ENCODE measurements at places on chromosomes 4 and X.

DNA sequence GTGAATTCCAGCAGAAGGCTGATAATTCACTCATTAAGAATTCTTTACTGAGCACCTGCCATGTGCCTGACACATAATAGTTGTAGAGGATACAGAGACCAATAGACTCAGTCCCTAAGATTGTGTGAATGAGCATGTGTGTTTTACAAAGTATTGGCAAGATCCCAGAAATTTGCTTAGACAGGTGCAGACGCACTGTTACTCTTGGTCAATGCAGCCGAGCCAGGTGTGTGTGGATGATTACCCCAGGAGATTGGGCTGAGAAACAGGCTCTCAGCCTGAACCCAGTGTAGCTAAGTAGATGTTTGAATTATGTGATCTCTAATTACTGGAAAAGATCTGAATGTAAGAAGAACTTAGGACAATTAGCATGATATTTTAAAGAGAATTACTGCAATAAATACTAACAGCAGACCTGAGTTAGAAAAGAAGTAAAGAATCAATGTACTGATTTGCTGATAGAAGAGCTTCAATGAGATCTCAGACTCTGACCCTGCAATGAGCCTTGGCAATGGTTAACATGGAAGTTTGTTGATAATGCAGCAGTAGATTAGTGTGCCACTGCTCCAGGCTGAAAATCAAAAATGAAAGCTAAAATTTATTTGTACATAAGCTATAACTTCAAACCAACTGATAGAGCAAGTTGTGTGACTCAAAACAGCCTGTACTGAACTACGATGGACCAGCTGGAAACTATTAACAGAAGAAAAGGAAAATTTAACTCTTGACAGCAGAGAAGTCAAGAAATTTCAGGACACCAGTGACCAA, 32.2 kb upstream of the NDST4 start:
- no peak for DNase-seq

- DNase-seq: no peak
Measured at GRCh38 chr4:7713757-7714156, 225.9 kb downstream of the AFAP1 start.

DNA sequence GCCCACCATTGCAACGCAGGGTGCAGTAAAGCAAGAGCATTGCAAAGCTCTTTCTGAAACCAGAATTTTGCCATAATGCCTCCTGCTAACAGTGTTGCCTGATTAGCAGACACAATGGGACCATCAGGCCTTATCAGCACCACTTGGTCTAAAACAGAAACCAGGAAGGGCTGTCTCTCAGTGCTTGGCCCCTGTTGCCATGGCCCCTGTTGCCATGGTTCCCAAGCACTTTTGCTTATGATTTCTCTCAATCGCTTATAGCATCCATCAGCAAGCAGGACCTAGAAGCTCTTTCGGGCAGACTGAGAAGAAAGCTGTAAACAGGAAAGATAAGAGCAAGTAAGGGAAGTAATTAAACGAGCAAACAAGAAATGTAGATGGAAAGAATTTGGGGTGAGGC, 36.8 kb downstream of the RTL5 start:
- DNase-seq: peak; percentile 72

DNA sequence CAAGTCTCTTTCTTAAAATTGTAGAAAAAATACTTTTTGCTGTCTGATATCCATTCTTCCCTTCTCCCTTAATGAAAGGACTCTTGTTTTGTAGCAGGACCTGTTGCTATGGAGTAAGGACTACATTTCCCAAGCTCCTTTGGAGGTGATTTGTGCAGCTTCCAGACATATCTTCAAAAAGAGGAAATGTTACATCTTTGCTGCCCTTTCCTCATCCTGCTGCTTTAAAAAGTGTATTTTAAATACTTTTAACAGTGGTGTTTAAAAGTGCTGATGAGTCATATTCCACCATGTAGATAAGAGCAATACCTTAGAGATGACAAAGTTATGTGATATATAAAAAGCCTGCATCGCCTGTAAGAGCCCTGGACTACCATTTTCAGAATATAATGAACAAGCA, 98.7 kb downstream of the CFAP299 start:
- DNase-seq: no peak

DNA sequence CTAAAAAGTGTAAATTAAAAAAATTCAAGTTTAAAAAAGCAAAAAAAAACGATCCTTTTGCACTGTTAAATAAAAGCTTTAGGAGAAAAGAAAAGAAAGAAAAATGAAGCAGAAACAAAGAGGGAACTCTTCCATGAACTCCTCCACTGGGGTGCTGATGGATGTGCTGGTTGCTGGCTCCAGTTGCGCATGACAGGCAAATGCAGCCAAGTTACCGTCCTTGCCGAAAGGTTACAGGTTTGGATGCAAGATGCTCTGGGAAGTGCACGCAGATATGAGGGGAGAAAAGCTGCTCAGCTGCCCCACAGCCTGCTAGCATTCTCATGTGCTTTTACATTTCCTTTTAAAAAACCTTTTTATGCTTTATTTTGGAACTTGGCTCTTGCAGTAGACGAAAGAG, 58.5 kb downstream of the HADH start:
- no peak for DNase-seq

DNA sequence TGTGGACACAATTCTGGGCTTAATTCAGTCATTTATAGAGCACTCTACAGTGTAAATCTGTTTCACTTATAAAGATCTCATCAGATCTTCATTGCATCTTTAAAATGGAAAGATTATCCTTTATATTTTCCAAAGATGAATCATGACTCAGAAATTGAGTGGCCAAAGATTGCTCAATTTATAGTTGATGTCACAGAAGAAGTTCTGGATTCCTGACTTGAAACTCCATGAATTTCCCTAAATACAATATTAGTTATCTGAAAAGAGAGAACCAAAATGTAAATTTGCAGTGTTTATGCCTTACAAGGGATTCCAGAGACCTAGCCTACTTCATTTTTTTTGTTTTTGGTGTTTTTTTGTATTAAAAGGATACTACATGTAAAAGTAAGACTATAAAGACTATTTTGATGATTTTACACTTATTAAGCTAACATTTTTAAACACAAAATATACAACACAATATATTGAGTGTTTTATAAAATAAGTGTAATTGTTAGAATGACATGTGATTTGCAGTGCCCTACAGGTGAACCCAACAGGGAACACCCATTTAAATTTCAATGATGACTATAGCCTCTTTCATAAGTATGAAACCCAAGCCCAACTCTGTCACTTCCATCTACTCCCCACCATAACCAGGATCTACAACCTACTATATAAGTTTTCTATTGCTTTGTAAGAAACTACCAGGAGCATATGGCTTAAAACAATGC, 183.5 kb downstream of the PCDH7 start:
- DNase-seq: no peak

- no peak for DNase-seq
Measured at GRCh38 chrX:138008281-138008680, 442.4 kb downstream of the ZIC3 start.

- DNase-seq: no peak
Measured at GRCh38 chr4:114783215-114783595, 184.6 kb downstream of the UGT8 start.

- DNase-seq: peak; percentile 20
Measured at GRCh38 chr4:82367438-82368097, 6.2 kb downstream of the HNRNPD start.

GRCh38 chr4:127586922-127587571, 45.7 kb upstream of the INTU start:
- no peak for DNase-seq

- no peak for DNase-seq
Measured at GRCh38 chr4:146333895-146334262, 119.5 kb downstream of the REELD1 start.

GRCh38 chr4:184318852-184319251, 101.2 kb upstream of the ENPP6 start:
- no peak for DNase-seq

DNA sequence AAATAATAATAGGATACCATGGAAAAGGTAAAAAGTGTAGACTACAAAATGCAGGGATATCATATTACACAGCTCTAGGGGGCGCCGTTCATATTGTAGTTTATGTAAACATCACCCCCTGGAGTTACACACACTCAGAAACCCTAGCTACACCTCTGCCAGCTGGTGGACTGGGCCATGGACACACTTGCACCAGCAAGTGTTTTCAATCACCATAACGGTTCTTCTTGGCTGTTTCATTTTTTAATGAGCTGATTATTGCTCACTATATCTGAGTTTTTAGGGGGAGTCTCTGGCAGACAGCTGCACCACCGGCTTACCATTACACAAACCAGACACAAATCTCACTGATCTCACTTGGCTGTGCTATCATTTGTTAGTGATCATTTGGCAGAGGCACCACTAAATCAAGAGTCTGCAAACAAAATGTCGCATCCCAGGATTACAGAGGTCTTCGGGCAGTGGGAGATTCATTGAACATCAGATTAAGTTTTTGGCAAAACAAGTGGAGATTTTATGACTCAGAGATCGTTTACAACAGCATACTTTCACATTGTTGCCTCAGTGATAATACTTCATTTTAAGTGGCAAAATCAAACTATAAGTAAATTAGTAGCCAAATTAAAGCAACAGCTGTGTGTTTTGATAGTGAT, 185.7 kb downstream of the UNC5C start:
- DNase-seq: no peak

GRCh38 chr4:38101563-38101962, 141.4 kb downstream of the PTTG2 start:
- DNase-seq: no peak

- DNase-seq: no peak
Measured at GRCh38 chrX:6238576-6238975, 9.9 kb upstream of the NLGN4X start.

DNA sequence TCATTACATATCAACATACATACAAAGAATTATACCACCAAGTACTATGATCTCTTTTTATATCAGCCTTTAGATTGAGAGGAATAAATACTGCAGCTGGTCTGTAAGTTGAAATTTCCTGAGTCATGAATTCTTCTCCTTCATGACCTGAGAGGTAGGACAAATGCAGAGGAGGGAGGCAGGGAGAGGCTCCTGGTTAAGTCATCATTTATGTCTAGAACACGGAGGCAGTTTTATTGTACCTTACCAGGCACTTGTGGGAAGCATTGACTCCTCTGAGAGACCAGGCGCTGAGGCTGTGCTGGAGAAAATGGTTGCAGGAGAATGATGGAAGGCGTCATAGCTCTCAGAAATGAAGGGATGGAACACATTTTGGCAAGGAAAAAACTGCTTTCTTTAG, 12.5 kb upstream of the CASK start:
- DNase-seq: no peak

DNA sequence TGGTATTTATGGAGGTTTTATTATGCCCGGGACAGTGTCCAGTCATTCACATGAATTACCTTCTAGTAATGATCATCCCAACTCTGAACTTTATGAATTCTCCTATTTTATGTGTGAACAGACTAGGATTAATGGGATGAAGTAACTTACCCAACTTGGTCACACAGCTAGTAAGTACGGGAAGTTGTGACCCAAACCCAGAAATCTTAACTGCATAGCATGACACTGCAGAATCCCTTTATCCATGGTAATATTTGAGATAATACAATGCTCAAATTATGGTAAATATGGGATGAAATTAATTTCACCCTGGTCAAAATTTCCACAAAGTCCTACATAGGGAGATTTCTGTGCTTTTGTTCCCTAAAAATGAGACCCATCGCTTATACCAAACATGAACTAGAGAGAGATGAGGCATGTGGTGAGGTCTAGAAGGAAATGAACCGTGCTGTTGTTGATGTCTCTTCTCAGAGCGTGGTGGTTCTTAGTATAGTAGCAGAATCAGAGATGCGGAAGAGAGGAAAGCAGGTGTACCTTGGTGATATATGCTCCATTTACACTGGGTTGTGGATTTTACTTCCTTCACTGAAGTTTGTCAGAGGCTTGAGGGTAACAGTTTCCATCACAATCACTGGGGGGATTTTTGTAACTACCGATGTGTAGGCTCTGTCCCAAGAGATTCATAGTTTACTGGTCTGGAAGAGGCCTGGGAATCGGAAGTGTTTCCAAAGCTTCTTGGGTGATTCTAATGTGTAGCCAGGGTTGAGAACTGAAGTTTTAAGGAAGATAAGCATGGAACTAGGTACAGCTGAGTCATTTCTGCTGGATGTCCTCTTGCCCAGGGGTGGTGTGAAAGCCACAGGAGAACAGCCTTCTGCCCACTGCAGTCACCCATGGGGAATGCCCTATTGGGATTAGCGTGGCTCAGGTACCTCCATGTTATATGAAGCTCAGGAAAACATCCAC, 30.2 kb upstream of the FAM9C start:
- DNase-seq: peak; percentile 38

DNA sequence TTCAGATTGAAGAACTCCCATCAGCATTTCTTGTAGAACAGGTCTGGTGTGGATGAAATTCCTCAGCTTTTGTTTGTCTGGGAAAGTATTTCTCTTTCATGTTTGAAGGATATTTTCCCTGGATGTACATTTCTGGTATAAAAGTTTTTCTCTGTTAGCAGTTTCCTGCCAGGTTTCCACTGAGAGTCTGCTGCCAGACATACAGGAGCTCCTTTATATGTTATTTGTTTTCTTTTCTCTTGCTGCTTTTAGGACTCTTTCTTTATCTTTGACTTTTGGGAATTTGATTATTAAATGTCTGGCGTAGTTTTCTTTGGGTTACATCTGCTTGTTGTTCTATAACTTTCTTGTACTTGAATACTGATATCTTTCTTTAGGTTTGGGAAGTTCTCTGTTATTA, 486.5 kb downstream of the ARAP2 start:
- no peak for DNase-seq

DNA sequence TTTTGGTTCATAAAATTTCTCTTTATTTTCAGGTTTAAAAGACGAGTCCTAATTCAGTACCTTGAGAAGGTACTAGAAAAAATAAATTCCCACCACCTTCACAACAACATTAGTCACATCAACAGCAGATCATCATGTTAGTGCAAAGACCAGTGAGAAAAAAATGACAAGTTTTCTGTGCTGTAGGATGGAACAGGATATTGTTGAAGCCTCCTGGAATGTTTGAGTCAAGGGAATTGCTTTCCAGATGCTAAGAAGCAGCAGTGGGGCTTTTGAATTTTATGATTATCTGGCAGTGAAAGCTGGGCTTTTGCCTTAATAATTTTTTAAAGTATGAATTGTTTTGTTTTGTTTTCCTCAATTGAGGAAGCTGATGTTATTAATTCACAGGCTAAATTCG, 61.0 kb downstream of the INTS6L start:
- DNase-seq: no peak

DNA sequence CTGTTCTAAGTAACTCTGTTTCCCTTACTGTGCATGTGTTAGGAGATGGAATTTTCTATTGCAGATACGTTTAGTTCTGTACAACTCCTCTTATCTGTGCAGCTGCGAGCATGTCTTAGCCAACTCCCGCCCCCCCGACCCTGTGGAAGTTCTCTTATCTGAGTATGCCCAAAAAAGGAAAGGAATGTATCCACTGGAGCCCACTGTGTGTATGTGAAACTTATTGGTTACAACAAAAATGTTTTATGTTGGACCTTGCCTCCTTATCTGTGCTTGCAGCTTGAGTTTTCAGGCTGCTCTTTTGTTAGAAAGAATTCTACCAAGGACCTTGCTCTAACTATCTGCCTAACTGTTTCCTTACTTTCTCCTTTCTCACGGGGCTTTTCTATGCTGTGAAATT, 24.2 kb upstream of the DCAF8L2 start:
- DNase-seq: no peak

GRCh38 chr4:87057835-87058355, 123.1 kb downstream of the AFF1 start:
- no peak for DNase-seq
